ENCODE measurements at places on chromosomes 1 and 21. TPM values are rescaled to one million over a fixed set of nuclear protein-coding genes. Genes with fewer than 3 reads are reported as not detected.

The BRINP3 gene
- polyA plus RNA-seq = 9.2 TPM

The ANGPTL3 gene
- polyA plus RNA-seq = not detected

The LCE3C gene
- not detected for polyA plus RNA-seq

The IGSF9 gene
- polyA plus RNA-seq = 34.6 TPM

The DCDC2B gene
- polyA plus RNA-seq = 0.41 TPM

The FCRL1 gene
- polyA plus RNA-seq = 0.24 TPM

The UCK2 gene
- polyA plus RNA-seq = 35.9 TPM

Data from small intestine (tissue), 16 donors.